ENCODE measurements at places on chromosomes 16 and 17.

DNA sequence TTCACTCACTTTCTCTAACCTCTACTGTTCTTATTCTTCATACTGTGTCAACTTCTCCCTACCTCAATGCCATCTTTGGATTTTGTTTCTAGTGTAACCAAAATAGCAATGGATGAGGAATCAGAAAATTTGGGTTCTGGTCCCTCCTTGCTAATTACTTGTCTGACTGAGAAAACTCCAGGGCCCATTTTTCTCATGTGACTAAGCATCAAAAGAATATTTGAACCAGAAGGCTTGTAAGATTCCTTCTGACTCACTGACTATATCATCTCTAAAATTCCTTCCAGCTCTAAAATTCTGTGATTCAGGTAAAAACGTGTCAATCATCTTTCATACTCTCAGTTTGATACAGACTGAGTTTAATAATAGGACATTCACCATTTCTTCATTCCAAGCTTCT, 57.9 kb downstream of the BRIP1 start:
- DNase-seq: no peak

- no peak for DNase-seq
These were observed 44.0 kb upstream of the ABCC11 start for GRCh38 chr16:48291303-48291702.

DNA sequence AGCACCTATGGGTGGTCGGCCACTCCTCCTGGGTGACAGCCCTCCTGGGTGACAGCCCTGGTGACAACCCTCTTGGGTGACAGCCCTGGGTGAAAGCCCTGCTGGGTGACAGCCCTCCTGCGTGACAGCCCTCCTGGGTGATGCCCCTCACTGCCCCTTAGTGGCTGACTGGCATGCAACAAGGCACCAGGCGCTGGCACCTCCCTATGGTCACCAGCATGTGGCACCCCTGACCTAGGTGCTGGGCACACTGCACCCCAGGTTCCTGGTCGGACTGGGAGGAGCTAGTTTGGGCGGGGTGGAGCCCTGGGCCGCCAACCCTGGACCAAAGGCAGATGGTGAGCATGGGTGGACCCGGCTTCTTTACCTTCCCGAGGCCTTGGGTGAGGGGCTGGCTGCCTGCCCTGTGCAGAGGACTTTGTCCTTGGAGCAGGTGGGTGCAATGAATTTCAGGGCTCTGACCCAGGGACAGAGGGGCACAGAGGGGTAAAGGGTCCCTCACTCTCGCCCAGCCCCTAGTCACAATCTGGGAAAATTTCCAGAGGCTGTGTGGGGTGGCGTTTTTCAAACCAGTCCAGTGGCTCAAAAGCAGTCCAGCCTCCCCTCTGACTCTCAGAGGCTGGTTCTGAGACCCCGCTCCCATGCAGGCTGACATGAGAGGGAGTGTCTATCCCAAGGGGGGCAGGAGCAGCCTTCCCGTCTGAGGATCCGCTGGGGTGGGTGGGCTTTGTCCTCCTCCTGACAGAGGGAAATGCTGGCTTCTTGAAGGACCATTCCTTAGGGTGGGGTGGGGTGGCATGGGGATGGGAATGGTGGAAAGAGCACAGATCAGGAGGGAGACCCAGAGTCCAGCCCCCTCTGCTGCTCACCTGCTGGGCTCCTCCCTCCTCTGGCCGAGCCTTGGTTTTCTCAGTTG, 25.9 kb upstream of the TNFRSF13B start:
- peak; percentile 74 for DNase-seq

DNA sequence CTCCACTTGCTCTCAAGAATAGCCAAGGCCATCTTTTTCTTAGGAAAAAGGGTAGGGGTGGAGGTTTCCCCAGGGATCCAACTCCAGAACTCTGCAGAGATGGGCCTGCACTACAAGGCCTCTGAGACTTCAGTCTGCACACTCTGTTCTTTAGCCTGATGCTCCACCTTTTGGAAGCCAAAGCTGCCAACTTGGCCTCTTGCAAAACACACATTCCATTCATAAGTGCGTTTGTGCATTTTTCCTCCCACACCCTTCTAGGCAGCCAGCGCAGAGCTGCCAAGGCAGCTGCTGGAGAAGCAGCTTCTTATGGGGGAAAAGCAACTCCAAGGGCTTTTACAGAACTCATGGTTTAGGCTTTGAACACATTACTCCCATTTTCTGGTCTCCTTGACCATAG, 45.3 kb downstream of the REXO5 start:
- no peak for DNase-seq

DNA sequence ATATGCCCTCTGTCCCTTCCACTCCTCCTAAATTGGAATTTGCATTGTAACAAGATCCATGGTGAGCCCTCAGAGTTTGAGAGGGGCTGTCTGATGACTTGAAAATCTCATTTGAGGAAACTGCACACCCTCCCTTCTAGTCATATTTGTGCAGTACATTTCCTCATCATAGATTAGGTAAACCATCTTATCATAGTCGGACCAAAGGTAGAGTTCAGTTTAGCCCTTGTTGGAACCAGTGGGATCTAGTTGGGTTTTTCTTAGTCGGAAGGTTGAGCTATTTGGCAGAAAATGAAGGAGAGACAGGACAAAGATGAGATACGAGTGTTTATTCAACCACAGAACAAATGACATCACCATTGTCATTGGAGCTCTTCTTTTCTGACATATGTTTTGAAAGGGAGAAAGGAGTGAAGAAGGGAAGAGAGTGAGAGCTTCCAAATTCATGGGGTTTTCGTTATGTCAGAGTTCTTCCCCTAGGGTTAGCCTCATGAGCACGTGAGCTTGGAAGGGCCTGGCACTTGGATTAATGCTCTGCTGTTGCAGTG, 15.8 kb upstream of the KRT20 start:
- no peak for DNase-seq

- no peak for DNase-seq
These were observed 5.3 kb downstream of the ANKRD11 start for GRCh38 chr16:89484923-89485679.

- peak; percentile 79 for DNase-seq
These were observed 773 bp downstream of the BLTP2 start for GRCh38 chr17:28643983-28644786.

- no peak for DNase-seq
These were observed 13.5 kb downstream of the SDR42E1 start for GRCh38 chr16:81997738-81998137.

DNA sequence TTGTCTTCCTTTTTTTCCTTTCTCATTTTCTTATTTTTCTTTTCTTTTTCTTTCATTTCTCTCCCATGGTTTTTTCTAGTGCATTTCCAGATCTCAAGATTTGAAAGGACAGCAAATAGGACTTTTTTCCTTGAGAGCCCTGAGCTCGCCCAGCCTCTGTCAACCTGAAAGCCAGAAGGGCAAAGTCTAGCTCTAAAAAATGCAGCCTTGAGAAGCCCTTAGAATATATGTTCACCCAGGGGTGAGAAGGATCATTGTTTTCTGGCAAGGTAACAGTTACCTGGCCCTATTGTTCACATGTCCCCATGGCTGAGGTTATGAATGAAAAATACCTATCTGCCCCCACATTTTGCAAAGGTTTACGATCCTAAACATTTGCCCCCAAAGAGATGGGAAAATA, 218.4 kb downstream of the IRX3 start:
- DNase-seq: no peak

- DNase-seq: peak; percentile 80
These were observed 46.6 kb upstream of the WSB1 start for GRCh38 chr17:27247071-27247957.

DNA sequence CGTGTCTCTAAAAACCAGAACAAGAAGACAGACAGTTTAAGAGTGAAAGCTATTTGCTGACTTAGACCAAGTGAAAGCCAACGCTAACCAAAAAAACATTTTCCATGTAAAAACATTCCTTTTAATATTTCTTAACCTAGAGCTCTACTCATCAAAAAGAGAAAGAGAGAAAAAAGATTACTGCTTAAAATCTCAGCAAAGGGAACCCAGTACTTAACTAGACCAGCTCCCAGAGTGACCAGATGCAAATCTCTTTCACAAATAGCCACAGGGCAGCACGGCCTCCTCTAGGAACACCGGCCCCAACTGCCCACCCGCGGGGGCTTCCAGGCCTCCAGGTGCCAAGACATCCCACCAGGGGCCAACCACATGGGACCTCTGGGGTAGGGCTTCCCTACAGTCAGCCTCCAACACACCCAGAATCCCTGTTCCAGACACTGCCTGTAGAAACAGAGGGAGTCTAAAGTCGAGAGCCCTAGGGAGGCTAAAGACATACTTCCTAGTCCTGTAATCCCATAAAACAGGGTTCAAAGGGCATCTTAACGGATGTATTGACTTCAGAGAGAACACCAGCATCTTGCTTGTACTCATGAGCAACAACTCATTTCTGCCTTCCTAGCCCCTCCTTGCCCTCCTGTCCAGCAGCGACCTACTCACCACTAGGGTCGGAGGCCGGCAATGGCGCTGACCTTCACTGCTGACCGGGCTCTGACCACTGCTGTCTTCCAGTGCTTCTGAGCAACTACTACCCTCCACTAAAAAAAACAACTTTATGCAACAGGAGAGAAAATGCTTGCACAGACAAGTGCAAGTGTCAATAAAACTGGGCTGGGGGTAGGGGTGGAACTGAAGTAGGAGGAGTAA, 21.3 kb downstream of the ZCCHC14 start:
- peak; percentile 44 for DNase-seq

- DNase-seq: no peak
These were observed 43.5 kb downstream of the AP2B1 start for GRCh38 chr17:35630530-35631148.

GRCh38 chr17:27282054-27282551, 11.8 kb upstream of the WSB1 start:
- no peak for DNase-seq

- DNase-seq: no peak
These were observed 62.7 kb downstream of the KNOP1 start for GRCh38 chr16:19655242-19655777.

DNA sequence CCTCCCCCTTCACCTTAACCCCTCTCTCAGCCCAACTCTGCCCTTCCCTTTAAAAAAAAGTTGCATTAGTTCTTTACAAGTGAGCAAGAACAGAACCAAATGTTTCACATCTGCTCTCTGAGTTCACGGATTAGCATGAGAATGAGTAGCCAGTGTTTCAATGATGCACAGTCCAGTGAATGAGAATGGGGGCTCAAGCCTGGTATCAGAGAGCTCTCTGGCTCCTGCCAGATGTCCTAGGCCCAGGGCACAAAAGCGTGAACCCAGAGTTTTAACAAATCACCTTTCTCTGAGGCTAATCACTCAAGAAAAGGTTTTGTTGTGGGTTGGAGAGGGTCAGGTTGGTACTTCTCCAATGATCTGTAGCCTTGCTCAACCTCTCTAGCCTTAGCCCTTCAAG, 41.5 kb upstream of the HS3ST3A1 start:
- DNase-seq: no peak

- peak; percentile 5 for DNase-seq
These were observed 206.4 kb downstream of the ZFHX3 start for GRCh38 chr16:72841506-72841905.

- DNase-seq: no peak
These were observed 3.1 kb upstream of the MC1R start for GRCh38 chr16:89915303-89916232.

DNA sequence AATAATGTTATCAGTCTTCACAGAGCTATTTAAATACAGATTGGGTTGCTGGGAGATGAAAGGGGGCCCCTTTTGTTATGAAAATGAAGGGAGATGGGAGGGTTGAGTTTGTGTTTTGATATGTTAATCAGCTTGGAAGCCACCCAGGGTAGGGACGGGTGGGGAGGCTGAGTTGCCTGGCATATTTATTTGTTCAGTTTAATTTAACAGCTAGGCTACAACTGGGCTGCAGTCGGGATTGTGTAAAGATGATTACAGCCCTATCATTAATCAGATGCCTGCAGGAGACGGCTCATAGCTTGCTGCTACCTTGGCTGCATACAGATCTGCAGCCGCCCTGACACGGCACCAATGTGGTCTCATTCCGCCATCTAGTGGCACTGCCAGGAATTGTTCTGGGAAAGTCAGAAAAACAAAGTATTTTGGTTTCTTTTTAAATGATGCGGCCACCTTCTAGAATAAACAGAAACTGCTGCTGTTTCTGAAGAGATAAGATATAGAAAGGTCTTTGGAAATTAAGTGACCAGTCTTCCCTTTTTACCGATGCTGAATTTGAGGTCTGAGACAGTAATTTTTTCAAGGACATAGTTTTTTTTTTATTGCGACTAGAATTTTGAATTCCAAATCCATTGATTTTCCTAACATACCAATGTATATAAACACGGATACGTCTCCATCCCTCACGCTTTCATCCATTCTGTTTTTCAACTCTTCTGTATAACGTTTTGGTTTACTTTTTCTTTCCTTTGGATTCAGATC, 458.0 kb upstream of the ASIC2 start:
- DNase-seq: no peak

DNA sequence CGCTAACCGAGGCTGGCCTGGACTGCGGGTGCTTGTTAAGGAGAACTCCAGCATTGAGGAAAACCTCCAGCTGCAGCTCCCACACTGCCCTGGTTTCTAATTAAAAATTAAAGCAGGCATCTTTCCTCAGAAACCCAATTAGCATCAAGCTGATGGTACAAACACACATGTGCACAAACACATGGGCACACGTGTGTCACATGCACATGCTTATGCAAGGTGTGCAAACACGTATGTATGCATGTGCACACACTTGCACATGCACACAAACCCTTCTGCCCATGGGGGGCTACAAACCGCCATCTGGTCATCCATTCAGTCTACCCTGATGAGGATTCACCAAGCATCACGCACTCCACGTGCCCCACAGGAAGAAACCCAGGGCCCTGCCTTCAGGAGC, 182.5 kb downstream of the ZNF423 start:
- DNase-seq: no peak

DNA sequence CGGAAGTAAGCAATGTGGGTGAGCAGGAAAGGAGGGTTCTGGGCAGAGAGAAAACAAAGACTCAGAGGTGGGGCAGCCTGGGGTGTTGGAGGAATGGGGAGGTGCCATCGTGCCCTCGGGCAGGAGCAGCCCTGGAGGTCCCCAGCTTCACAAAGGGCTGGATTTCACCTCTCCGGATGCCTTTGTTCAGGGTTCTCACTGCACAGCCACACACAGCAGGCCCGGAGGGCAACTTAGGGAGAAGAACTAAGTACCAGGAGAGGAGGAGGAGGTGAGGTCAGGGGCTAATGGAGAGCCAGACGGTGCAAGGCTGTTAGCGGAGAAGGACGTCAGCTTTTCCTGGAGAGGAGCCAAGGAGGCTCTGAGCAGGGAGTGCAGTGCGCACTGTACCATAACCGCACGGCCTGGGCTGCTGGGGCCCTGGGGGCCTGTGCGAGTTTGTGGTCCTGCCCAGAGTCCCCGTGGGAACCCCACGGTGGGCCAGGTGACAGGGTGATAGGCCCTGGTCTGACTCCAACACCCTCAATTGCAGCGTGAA, 9.3 kb downstream of the ARRB2 start:
- DNase-seq: no peak

DNA sequence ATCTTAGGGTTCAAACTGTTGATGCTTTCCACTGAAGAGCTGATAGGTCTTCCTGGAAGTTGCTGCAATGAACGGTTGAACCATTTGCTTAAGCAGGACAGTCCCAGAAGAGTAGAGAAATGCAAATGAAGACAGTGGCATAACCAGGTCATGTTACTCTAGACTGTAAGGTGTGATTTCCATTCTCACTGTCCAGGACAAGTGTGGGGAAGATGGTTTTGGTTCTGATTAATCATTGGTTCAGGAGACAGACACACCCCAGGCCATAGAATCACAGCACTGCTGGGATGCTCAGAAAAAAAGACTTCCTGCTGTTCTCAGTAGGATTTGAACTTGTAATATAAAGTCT, 34.8 kb upstream of the XYLT2 start:
- no peak for DNase-seq

All from cardiac septum (tissue), 1 donor.